ENCODE measurements at places on chromosomes 7 and 10. TPM values are rescaled to one million over a fixed set of nuclear protein-coding genes. Genes with fewer than 3 reads are reported as not detected.
A peak's percentile ranks its signal among the peaks of the same experiment; 100 is the strongest.

DNA sequence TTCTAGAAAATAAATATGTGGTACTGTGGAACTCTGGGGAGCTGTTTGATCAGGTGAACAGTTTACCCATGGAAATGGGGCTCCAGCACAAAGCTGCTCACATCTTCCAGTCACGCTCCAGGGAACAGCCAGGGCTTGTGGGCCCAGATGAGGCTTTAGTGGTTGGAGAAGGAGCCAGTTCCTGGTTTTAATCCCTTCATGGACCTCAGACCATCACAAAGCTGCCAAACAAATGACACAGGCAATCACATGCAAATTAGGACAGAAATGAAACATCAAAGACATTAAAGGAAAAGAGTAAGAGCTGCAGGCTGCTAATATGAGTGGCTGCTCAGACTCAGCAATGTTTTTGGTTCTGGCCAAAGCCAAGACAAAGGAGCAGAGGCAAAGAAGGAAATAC lies 2.2 kb upstream of the ATP6V0E2 start:
- DNase-seq = no peak

- DNase-seq = peak; percentile 14
Measured at GRCh38 chr7:152711444-152711944, 35.6 kb upstream of the XRCC2 start.

Gene RAPGEF5
- total RNA-seq = 0.86 TPM

DNA sequence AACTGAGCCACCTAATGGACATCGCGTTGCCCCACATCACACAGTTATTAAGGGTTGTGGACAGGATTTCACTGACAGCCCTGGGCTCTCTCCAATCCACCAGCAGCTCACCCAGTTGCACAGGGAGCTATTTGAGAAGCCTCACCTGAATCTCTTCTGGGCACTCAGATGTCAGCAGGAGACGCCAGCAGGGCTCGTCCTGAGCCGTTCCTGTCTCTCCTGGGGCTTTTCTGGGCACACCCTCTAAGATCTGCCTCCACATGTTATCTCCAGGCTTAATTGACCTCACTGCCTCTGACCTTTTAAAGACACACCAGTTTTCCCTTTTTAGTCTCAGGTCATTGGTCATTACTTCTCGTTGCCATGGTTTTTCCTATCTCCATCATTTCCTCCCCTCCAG lies 63.0 kb downstream of the GRID1 start:
- DNase-seq = no peak

Data from fibroblast of villous mesenchyme (primary cell).